NCI-H2081 treated with DMSO at 0.1 percent for 48 hours (cell line): ENCODE measurements at places on chromosomes 2 and 18.

DNA sequence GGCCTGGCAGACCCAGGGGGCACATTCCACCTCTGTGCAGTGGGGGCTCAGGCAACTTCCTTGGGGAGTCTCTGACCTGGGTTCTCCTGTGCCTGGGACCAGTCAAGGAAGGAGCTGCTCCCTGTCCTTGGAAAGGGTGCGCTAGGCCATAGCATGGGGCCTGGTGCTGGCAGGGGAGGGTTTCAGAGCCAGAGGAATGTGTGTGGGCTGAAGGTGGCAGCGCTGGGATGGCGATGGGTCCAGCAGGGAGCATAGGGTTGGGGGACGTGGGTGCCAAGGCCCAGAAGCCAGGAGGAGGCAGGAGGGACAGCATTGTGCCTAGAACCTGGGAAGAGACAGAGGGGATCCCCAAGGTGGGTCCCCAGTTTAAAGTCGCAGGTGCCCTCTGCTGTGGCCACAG, 66.3 kb upstream of the TUBA3E start:
- no peak for DNase-seq

DNA sequence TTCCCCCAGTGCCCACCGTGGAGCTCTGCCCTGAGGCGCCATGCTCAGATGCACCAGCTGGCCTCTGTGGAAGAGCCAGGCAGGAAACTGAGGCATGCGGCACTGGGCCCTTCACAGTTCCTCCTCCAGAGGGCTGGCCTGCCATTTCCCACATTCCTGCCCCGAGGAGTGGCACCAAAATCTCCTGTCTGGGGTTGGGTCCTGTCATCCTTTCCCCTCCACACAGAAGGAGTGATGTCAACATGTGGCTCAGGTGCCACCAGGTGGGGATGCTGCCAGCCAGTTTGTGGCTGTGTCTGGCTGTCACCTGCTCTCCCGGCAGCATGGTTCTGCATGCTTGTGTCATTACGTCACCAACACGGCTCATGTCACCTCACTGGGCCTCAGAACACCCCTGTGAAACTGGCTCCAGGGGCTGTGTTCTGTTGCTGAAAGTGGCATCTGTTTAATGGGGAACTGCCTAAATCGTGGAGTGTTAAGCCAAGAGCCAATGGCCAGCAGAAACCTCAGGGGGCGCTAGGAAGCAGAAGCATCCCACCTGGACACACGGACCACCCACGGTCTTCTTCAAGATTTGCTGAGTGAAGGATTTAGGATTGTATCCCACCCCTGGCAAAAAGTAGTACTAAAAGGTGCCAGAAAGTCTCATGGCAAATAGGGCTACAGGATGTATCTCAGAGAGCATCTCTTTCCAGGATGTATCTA, 51.3 kb downstream of the ZAP70 start:
- no peak for DNase-seq

- DNase-seq = no peak
Observed at GRCh38 chr18:47767699-47768098, 162.8 kb downstream of the SMAD2 start.

DNA sequence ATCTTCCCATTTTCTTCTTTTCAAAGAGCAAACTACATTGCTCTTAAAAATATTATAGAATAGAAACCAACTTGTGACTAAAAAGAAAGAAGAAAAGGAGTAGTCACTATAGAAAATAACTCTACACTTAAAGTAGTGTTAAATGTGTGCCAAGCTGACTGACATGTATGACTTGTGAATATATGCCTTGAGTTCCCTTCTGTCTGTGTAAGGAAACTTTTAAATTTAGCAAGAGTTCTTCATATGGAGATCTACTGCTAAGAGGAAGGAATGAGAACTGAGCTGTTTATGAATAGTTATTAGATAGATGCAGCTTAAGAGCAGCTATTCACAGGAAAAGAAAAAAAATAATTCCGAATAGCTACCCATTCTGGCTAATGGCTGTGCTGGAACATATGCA, 1221.7 kb upstream of the ZEB2 start:
- DNase-seq = no peak

DNA sequence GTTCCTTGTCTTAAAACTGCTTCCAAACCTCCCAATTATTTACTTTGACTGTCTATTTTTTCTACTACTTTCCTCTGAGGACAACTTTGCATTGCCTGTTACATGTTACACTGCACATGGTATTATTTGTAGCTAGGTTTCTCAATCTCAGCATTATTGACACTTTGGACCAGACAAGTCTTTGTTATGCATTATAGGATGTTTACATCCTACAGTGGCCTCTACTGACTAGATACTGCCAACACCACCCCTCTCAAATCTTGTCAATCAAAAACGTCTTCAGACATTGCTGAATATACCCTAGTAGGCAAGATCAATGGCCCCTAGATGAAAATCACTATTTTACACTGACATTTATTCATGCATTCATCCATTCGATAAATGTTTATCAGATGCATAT, 129.6 kb upstream of the DNAJC10 start:
- no peak for DNase-seq
